Mesenteric fat pad (tissue), 1 donor: ENCODE measurements at places on chromosomes 13 and 19. TPM values are rescaled to one million over a fixed set of nuclear protein-coding genes. Genes with fewer than 3 reads are reported as not detected.

The C19orf38 gene
- 4.4 TPM for total RNA-seq

GRCh38 chr19:29515706-29516357 lies 10.0 kb upstream of the VSTM2B start:
- no peak for DNase-seq

DNA sequence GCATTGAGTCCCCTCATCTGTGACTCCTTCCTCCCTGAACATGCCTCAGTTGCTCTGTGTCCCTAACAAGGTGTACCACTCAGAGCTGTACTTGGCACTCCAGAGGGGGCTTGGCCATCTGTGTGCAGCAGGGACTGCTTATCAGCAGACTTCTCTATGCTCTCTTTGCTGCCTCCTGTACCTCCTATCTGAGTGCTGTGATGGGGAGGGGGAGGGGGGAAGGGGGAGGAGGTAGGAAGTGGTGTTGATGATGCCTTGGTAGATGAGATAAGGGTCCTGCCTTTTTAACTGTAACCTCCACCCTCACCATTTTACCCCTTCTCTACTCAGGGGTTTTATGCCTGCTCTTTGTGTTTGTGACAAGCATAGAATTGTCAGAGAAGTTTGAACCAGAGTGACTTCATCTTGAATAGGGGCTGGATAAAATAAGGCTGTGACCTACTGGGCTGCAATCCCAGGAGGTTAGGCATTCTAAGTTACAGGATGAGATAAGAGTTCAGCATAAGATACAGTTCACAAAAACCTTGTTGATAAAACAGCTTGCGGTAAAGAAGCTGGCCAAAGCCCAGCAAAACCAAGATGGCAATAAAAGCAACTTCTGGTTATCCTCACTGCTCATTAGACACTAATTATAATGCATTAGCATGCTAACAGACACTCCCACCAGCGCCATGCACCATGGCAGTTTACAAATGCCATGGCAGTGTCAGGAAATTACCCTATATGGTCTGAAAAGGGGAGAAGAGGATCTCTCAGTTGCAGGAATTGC lies 13.2 kb downstream of the PCDH8 start:
- no peak for DNase-seq

- no peak for DNase-seq
Observed at GRCh38 chr19:4717191-4717965, 6.3 kb downstream of the DPP9 start.

- DNase-seq = no peak
Observed at GRCh38 chr13:111367340-111367739, 46.9 kb downstream of the TEX29 start.

DNA sequence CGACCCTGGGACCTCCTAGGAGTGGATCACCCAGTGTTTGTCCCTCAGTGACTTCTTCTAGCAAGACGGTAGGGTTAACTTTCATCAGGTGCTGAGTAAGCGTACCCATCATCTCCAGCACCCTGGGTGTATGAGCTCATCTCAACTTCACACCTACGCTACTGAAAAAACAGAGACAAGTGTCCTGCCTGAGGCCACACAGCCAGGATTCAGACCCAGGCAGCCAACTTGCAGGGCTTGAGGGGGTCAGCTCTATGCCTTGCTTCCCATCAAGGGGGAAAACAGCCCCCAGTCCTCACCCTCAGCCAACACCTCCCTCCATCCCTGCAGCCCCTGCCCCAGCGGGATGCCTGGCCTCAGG lies 4.6 kb downstream of the TLE2 start:
- DNase-seq = no peak

GRCh38 chr13:27252467-27252866 lies 1.1 kb downstream of the RPL21 start:
- no peak for DNase-seq

The MBD3L3 gene
- total RNA-seq = not detected
